Fibroblast of skin of left biceps (primary cell): ENCODE measurements at places on chromosomes 16 and 17.

- DNase-seq, result no peak
Observed at GRCh38 chr16:569445-570254, at the start of gene PIGQ. Gene PIGQ (plus strand): TSS chr16:569968. CDS start chr16:574075, 4,107 bp downstream.

DNA sequence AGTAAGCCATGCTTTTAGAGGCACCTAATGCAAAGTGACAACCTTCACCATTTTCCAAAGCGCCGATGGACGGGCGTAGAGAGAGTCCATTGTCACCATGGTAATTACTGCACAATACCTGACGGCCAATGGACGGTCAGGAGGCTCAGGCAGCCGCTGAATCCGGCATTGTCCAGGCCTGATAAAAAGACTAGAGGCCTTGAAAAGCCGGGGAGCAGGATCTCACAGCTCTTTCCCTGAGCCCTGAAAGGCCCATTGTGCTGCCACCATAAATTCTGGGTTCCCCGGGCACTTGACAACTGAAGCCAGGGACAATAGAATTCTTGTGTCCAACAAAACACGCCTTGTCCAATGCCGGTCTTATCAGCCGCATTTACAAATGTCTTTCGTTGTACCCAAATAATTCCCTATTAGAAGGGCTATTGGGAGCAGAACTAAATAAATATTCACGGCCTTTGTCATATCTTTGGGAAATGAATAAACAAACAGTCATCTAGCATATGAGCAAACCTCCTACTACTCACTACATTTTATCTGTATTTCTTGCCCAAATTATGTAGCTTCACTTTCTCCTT is 62.4 kb downstream of the CDH11 start:
- no peak for DNase-seq

DNA sequence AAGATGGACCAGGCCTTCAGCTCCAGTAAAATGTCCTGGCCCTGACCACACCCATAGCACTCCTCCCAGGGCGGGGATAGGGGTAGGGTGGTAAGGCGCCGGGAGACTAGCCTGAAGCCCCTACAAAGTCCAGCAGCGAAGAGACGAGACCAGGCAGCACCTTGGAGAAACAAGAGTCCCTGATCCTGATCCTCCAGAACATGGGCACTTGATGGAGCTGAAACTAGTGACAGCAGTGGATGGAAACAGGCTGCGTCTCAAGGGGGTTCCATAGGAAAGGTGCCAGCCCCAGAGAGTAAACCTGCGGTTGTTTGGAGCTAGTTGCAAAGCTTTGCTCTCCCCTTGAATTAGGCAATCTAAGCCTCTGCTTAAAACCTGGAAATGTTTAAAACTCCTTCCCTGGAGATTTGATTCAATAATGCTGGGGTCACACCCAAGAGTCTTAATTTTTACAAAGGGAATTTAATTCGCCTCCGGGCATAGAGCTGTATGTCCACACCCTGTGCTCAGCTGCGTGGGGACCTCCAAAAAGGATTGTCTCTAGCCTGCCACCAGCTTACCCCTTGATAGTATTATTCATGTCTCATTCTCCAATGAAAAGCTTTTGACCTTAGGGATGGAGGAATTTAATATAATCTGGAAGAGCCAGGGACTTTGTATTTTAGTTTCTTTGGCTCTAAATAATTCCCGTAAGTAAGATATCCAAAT is 258.6 kb downstream of the PMP22 start:
- no peak for DNase-seq

DNA sequence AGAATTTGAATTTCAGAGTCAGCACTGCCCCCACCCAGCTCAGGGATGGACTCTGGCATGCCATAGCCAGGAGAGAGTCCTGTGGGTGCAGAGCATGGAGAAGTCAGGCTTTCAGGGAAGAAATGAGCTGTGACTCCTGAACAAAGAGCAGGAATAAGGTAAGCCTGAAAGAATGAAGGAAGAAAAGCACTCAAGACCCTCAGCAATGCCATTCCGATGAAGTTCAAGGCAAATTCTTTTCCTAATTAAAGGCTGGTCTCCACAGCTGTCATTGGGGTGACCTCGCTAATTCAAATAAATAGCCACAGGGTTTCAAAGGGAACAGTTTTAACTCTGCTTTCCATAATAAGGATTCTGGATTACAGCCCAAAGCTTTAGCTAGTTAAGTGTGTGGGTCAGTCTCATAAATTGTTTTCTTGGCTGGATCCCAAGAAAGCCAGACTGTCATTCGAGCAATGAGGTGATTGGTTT is 31.7 kb downstream of the TOM1L2 start:
- DNase-seq, result no peak

DNA sequence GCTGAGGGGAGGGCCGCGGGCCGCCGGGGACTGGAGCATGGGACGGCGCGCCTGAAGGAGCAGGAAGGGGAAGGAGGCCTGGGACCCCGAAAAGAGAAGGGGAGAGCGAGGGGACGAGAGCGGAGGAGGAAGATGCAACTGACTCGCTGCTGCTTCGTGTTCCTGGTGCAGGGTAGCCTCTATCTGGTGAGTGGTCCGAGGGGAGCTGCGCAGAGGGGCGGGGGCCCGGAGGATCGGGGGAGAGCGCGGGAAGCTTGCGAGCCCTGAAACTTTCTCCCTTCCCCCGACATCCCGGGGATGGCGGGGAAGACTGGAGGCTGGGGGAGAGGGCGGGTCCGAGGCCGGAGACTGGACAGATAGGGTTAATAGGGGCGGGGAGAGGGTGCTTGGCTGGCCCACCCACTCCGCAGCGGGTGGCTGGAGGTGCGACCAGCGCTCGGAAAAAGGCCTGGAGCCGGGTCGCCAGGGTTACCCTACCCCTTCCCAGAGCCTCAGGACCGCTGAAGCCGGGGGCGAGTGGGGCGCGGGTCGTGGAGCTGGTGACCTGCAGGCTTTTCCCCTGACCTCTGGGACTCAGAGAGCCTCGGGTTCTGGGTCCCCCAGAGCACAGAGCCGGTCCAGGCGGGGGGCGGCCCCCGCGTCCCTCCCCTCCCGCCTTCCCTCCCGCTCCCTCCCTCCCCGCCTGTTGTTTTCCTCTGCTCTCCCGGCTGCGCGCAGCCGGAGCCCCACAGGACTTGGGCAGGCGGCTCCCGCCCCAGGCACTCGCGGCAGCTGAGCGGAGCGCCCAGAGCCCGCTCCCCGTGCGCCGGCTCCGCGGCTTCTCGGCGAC is 631 bp downstream of the NXPH3 start:
- no peak for DNase-seq

DNA sequence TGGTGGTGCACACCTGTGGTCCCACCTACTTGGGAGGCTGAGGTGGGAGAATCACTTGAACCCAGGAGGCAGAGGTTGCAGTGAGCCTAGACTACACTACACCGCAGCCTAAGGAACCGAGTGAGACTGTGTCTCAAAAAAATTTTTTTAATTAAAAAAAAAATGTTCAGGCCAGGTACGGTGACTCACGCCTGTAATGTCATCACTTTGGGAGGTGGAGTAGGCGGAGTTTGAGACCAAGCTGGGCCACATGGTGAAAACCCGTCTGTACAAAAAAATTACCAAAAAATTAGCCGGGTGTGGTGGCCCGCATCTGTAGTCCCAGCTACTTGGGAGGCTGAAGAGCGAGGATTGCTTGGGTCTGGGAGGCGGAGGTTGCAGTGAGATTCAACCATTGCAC is 3.6 kb upstream of the FAM222B start:
- DNase-seq, result no peak

GRCh38 chr17:75313941-75314551 is 24.8 kb upstream of the SLC25A19 start:
- no peak for DNase-seq

DNA sequence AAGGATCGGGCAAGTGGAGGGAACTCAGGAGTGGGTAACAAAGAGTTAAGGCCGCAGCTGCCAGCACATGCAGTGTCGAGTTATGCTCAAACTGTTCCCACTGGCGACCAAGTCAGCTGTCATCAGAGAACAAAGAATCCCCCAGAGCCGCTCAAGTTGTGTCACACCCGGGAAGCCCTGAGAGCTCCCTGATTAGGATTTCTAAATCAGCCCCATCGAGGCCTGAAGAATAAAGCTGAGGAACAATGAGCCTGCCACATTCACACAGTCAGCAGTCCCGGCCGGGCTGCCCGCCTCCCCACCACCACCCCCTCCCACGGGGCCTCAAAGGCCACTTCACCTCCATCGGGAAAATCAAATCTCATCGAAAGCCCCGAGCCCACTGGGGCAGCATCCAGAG is 84.5 kb downstream of the SOX9 start:
- DNase-seq, result no peak

GRCh38 chr17:32487473-32488176 is 832 bp downstream of the CDK5R1 start:
- DNase-seq, result no peak

- no peak for DNase-seq
Observed at GRCh38 chr17:59561042-59561441, 4.4 kb upstream of the DHX40 start.

DNA sequence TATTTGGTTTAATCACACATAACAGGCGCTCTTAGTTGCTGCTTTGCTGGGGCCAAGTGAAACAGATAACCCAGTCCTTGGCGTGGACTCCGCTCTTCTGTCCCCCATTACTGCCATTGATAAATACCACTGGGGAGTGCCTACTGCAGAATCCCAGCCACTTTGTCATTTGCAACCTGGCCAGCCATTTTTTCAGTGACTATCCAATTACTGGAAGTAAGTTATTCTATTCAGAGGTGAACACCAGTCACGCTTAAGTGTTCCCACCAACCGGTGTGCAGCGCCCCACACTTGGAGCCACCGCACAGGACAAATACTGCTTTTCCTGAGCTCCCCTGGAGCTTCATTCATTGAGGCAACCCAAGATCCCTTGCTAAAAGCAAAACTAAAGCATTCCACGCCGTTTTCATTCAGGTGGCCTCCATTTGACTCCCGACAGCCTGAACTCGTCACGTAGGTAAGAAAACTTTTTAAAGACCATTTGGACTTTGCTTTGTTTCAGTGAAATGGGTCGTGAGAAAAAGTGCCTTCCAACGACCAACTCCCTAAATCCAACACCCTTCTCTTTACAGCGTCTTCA is 1.8 kb downstream of the USP7 start:
- DNase-seq, result no peak

DNA sequence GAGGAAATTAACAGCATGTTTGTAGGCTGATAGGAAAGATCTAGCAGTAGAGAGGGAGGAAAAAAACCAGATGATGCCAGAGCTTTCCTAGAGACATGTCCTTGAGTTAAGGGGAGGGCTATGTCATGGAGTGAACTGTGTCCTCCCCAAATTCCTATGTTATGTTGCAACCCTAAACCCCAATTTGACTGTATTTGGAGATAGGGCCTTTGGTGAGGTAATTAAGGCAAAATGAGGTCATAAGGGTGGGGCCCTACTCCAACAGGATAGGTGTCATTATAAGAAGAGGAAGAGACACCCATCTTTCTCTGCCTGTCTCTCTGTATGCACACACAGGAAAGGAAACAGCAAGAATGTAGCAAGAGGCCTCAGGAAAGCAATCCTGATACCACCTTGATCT is 195.3 kb upstream of the AXIN2 start:
- DNase-seq, result no peak

GRCh38 chr17:31586946-31587345 is 195.5 kb downstream of the RAB11FIP4 start:
- no peak for DNase-seq

DNA sequence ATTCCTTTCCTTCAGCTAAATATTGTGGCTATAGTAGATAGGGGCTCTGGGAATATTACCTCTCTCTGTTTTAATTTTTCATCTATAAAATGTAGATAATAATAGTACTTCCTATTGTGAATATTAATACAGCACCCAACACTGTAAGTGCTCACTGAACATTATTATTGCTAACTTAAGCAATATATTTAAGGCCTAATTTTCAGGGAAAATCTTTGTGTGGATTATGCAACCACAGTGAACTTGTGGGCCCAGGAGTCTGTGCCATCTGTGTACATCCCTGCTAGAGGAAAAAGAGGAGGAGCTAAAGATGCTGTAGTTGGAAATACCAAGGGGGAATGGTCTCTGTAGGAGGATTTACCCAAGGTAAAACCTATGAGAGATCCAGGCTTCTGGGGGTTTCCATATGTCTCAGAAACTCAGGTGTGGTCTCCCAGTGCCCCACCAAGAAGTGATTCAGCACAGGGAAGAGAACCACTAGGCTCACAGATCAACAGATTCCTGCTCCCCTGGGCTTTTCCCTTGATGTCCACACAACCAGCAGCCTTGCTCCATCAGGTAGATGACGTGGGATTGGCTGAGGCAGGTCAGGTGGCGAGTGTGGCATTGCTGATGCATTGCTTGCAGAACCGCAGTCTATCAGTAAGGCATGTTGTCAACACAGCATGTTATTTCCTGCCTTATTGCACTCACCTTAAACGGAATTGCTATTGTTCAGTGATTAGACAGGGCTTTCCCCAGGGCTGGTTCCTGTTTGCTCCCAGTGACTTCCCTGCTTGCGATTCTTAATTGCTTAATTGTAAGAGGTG is 1.6 kb upstream of the N4BP1 start:
- no peak for DNase-seq

DNA sequence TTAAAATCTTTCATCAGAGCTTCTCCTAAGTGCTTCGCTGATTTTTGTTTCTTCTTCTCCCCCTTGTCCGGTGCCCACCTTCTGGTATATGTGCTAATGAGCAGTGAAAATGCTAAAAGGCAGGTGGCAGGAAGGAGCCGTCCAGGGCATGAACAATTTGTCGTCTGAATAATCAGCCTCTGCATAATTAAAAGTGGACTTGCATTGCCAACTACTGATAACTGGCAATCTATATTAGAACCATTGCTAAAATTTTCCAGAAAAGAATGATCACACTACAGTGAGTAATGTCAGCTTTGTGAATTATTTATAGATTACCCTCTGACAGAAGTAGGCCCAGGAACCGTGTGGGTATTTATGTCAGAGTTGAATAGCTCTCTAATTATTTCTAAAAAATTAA is 28.1 kb downstream of the SERPINF1 start:
- DNase-seq, result no peak

DNA sequence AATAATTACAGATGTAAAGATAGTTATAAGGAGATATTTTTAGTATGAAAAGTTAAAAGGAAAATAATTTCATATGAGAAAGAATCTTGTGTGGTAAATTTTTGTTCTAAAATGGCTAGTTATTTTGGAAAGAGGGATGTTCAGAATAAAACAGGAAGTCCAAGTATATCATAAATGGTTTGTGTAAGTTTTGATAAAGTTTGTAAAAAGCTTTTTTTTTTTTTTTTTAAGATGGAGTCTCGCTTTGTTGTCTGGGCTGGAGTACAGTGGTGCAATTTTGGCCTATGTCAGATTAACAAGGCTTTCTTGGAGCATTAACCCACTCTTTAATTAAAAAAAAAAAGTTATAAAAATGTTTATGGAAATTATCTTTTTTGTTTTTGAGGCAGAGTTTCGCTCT is 8.2 kb upstream of the CDK10 start:
- no peak for DNase-seq
